ENCODE measurements at places on chromosomes 2 and 18. TPM values are rescaled to one million over a fixed set of nuclear protein-coding genes. Genes with fewer than 3 reads are reported as not detected.

DNA sequence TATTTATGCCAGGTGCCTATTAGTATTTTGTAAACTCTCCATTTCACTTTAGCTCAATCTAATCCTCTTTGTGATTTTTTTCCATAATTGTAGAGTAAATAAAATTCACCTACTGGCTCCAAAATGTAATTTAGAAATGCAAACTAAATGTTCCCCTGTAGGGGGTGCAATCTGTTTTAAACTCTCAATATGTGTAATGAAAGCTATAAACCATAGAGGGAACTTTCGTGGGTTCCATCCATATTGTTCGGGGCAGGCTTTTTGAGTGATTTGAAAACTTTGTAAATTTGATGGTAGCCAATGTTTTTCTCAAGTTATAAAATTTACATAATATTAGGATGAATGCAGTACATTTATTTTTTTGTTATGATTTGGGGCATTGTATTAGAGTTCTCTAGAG is 49.4 kb downstream of the TSPYL6 start:
- no peak for DNase-seq

DNA sequence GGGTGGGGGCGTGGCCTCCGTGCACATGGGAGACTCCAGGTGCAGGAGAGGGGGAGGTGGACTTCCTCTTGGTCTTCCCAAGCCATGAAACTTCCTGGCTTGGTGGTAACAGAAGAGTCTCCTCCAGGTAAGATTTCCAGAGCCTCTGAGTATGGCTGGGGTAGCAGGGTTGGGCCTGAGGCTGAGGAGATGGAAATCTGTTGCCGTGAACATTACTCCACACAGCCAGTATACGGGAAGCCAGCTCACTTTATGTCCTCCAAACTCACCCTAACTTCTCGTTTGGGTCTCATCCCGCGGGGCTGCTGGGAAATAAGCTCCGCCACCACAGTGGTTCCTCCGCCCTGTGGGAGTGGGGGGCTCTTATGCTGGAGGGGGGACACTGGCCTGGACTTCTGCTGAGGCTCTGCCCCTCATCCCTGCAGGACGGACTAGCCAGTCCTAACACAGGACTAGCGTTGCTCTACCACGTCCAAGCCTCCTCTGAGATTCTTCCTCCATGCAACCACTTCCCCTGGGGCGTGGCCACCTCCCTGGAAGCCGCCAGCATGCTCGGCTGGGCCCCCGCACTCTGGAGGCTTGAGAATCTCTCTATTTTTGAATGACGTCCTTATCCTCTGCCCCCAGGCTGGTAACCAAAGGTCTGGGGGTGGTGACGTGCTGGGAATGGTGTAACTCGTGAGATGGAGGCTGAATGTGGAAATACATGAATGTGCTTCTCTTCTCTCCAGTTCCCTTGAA is 777 bp upstream of the RAB17 start:
- DNase-seq: no peak

GRCh38 chr2:158818511-158818910 is 23.4 kb downstream of the DAPL1 start:
- no peak for DNase-seq

GRCh38 chr2:216394881-216395280 is 17.4 kb upstream of the SMARCAL1 start:
- no peak for DNase-seq

DNA sequence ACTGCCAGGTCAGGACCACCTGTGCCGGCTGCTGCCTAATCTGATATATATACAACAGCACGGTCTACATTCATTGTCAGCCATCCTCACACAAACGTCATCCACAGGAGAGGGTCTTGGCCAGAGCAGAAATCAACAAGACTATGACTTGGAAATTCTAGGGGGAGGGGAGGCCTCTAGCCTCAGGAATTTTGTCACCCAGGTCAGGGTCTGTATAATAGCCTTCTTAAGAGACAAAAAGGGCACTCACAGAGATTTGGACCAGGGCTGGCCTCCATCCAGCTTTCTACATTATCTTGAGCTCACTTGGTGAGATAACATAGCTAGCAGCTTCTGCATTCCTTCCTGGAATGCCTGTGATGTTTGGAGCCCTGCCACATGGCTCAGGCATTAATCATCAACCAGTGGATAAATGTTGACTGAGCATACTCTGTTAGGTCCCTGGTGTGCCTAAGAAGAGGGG is 50.4 kb upstream of the CTIF start:
- no peak for DNase-seq

- no peak for DNase-seq
Measured at GRCh38 chr18:49476664-49477411, 10.2 kb downstream of the C18orf32 start.

NCKAP5 gene
- total RNA-seq: not detected

SERPINB10 gene
- not detected for total RNA-seq

PRKAG3 gene
- total RNA-seq: not detected

Data from activated CD4-positive, alpha-beta T cell treated with anti-CD3 and anti-CD28 coated beads, Interleukin-2, amount 10 ng/mL, durations not matched to agents 7 days and 5 days (primary cell).